Testis (tissue), 5 donors: ENCODE measurements at places on chromosomes 13 and 19. TPM values are rescaled to one million over a fixed set of nuclear protein-coding genes. Genes with fewer than 3 reads are reported as not detected.

DNA sequence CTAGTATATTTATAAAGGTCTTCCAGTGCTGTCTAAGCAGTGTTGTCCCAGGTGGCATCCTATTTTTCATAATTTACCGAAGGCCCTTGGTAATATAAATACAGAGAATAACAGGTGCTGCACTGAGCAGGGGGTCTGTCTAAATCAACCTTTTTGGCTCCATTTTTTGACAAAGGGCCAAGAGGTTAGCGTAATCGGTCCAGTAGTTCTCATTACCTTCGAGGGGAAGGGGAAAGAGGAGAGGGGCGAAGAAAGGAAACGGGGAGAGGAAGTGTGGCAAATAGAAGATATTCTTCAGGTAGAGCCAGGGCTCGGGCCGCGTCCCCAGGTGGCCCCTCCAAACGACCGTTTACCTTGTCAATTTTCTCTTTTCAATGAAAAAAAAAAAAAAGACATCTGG lies 749 bp upstream of the PAN3 start:
- no peak for DNase-seq

FIZ1 gene
- polyA plus RNA-seq, result 8.5 TPM

- DNase-seq, result no peak
Measured at GRCh38 chr19:17602217-17602616, 46.8 kb downstream of the COLGALT1 start.

ODAD3 gene
- 18.3 TPM for polyA plus RNA-seq

DNA sequence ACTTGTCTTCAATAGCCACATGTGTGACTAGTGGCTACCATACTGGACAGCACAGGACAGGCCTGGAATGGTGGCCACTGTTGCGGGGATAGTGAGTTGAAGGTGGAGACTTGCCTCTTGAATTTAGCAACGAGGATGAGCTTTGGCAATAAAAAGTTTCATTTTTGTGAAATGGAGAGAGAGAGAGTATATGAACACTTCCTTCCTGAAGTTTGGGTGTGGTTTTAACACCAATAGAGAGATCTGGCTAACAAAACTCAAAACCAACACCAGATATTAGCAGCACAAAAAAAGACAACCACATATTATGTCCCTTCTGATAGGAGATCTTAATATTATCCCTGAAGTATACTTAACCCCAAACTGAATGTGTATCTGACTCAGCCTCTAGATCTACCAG lies 6.3 kb upstream of the LRFN3 start:
- DNase-seq, result no peak

GRCh38 chr19:12886969-12887747 lies at the start of gene KLF1:
TSS of gene KLF1 (minus strand) at chr19:12887201. CDS start at chr19:12887140, 61 bp downstream.
- DNase-seq, result no peak

GRCh38 chr13:99154064-99154463 lies 46.6 kb upstream of the UBAC2 start:
- no peak for DNase-seq

DLL3 gene
- polyA plus RNA-seq, result 1.6 TPM
